Common myeloid progenitor, CD34-positive (primary cell): ENCODE measurements at places on chromosomes 1 and 21.

DNA sequence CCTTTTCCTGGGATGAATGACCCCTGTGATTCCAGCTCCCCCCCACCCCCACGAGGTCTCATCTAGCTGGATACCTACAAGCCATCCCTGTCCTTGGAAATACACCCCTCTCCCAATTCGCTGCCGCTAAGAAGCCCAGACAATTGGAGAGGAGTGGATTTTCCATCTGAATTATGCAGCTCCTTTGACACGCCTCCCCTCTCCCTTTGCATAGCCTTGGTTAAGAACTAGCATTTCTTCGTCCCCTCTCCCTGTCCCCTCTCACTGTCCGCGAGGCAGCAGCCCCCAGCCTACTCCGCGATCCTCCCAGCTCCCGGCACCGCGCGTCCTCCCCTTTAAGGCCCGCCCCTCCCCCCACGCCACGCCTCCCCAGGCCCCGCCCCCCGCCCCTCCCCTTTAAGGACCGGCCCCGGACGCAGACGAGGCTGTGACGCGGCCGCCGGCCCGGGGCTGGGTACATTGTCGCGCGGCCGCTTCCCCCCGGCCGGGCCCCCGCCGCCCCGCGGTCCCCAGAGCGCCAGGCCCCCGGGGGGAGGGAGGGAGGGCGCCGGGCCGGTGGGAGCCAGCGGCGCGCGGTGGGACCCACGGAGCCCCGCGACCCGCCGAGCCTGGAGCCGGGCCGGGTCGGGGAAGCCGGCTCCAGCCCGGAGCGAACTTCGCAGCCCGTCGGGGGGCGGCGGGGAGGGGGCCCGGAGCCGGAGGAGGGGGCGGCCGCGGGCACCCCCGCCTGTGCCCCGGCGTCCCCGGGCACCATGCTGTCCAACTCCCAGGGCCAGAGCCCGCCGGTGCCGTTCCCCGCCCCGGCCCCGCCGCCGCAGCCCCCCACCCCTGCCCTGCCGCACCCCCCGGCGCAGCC is at the start of gene MAPKAPK2:
Gene MAPKAPK2, plus strand, starts transcription at position 428 of the 856 bp plus-strand sequence. Its CDS starts 325 bp downstream, at position 753.
- peak; percentile 79 for DNase-seq

DNA sequence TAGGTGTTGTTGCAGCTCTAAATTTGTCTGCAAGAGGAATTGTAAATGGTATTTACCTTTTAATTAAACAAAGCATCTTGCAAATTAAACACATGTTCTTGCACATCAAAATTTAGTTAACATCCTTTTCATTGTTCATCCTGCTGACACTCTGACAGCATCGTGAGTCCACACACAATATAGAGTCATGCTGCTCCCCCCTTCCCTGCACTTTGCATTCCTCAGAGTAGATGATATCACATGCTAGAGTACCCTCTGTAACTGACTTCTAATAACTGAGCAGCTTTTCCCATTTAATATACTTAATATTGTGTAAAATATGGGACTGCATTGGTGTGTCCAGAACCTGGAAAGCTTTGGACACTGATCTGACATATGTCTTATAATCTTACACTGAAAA is 138.8 kb upstream of the DPYD start:
- DNase-seq = no peak

GRCh38 chr21:42461881-42462877 is 33.8 kb downstream of the RSPH1 start:
- DNase-seq = peak; percentile 75

- no peak for DNase-seq
These were observed 5.3 kb downstream of the LUZP1 start for GRCh38 chr1:23163395-23163794.
